ENCODE measurements at places on chromosomes 13 and 19.
A peak's percentile ranks its signal among the peaks of the same experiment; 100 is the strongest.

DNA sequence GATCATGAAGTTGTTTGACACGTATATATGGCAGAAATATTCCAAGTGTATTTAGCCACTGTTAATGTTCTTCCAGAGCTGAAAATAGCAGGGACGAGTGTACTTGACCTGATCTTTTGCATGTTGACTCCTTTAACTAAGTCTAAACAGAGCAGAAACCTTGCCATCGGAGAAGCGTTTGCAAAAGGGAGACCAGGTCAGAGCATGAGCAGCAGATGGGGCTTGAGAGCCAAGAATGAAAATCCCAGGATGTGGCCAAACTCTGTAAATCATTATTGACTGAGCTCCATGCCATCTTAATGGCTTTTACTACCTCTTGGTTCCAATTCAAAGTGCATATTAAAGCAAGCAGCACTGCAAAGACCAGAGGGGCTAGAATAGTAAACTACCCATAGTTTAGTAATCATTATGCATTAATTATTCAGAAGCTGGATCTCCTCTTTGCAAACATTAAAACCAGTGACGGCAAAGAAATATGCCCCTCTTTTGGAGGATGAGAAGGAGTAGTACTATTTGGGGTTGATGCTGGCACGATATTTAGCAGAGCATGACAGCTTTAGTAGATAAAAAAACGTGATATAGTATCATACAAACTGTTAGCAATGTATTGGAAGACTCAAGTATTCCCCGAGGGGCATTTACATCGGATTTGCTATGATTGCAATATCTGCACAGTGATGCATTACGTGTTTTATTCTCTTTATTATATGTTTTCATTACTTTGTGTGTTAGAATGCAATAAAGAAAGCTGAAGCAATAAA is 55.7 kb downstream of the FAM216B start:
- no peak for DNase-seq

- DNase-seq, result no peak
Measured at GRCh38 chr13:60627071-60627686, 230.2 kb downstream of the TDRD3 start.

DNA sequence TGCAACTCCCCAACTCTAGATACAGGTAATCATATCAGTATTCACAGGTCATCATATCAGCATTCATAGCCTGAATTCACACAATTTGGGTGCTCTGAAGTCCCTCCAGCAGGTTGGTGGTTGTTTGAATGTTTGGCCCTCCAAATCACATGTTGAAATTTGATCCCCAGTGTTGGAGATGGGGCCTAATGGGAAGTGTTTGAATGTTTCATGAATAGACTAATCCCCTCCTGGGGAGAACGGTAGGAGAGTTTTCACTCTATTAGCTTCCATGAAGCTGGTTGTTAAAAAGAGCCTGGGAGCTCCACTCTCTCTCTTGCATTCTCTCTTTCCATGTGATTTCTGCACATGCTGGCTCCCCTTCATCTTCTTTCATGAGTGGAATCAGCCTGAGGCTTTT is 288.6 kb upstream of the PCDH9 start:
- DNase-seq, result no peak

DNA sequence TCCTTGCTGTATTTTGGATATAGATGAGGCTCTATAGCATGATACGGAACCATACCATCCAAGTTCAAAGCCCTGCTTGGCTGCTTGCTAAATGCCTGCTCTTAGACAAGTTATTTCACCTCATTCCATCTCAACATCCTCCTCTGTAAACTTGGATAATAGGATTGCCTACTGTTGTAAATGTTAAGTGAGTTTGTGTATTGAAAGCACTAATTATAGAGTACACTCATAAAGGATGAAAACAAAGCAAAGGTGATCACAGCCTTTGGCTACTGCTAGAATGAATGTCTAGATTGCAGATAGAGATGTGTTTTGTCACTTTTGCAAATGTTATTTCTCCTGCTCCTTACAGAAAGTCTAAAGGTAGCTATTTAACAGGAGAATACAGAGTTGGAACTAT is 34.3 kb upstream of the STARD13 start:
- no peak for DNase-seq

- no peak for DNase-seq
Measured at GRCh38 chr13:73065665-73066340, 7.0 kb downstream of the KLF5 start.

GRCh38 chr13:101700598-101700997 is 248.1 kb downstream of the ITGBL1 start:
- no peak for DNase-seq

DNA sequence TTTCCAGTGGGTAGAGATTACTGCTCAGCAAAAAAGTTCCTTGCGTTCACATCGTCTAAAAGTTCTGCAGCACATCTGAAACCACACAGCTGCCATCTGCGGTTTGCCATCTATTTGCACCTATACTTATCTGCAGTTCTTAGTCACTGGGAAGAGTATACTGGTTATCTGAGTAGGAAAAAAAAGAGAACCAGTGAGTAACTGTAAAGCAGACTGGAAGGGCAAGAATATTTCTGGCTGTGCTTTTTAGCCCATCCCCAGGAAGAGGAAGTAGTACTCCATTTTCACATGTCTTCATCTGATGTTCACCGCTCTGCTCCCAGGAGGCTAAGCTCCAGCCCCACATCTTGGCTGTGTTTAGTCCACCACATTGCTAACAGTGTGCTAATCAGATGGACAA is 35.6 kb downstream of the EFNB2 start:
- no peak for DNase-seq

GRCh38 chr13:39374741-39375189 is 228.2 kb downstream of the LHFPL6 start:
- no peak for DNase-seq

DNA sequence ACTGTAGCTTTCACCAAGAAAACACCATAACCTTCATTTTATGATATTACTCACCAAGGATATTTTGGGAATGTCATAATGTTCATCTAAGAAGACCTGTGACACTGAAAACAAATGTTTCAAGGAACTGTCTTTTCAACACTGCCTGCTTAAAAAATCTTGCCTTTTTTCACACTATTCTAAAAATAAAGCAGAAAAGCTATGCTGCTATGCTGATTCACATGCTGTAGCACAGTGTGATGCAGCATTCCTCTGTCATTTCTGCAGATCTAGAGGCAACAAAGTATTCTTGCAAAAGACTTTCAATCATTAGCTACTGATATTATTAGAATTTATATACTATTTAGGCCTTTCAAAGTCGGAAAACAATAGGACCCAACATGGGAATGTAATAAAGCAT is 525.7 kb downstream of the UQCRFS1 start:
- no peak for DNase-seq

- DNase-seq, result no peak
Measured at GRCh38 chr19:6531163-6531955, 533 bp downstream of the TNFSF9 start.

GRCh38 chr13:66138172-66138811 is 1091.8 kb downstream of the PCDH9 start:
- no peak for DNase-seq

- DNase-seq, result no peak
Measured at GRCh38 chr19:48617146-48617937, 1.6 kb downstream of the RPL18 start.

DNA sequence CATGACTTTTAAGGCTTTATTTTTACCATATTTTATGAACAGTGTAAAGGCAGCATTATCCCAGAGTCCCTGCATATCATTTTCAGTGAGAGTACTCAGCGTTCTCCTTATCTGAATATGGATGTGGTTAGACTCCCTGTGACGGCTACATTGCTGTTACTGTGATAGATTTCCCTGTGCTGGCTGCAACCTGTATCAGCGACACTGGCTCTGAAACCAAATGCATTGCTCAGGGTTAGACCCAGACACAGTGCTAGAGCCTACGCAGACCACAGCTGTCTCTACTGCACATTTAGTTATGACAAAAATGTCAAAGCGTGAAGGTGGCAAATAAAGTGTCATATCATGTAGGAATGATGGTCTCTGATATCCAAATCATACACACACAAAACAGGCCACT is 138.0 kb downstream of the ENOX1 start:
- DNase-seq, result no peak

- no peak for DNase-seq
Measured at GRCh38 chr13:52405767-52406494, at the start of gene THSD1. TSS of gene THSD1 (minus strand) at chr13:52406172. CDS start at chr13:52402600, 3,572 bp downstream.

- DNase-seq, result no peak
Measured at GRCh38 chr13:106887686-106888085, 319.7 kb upstream of the ARGLU1 start.

GRCh38 chr13:48066310-48066989 is 28.5 kb downstream of the MED4 start:
- DNase-seq, result no peak

DNA sequence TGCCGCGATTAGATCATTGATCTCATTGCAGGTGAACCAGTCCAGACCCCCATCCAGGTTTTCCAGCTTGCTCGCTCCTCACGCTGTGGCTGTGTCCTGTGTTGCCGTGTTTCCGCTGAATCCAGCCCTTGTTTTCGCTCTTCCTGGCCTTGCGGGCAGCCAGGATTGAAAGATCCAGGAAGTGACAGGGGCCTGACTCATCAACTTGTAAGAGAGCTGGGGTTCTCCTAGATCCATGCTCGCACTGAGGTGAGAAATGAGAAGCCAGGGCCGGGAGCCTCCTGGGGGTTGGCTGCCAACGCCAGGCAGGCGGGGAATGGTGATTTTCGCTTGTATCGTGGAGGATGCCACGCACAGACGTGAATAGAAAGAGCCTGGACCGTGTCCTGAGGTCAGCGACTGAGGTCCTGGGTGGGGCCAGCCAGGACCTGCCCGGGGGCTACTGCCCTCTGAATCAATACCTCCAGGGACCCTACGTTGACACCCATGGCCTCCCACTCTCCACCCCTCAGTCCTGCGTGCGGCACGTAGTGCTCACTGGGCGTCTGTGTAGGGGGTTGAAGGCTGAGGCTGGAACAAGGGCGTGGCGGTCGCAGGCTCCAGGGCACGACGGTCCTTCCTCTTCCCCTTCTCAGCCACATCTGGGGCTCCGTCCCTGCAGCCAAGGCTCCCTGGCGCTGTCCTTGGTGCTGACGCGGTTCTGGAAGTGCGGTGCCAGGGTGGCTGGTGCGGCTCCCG is 7.3 kb upstream of the PTPRH start:
- peak; percentile 57 for DNase-seq

GRCh38 chr13:96112936-96113335 is 23.0 kb downstream of the HS6ST3 start:
- no peak for DNase-seq

GRCh38 chr13:46355088-46355468 is 32.0 kb downstream of the RUBCNL start:
- DNase-seq, result no peak

GRCh38 chr19:49150944-49151243 is 4.3 kb downstream of the HRC start:
- DNase-seq, result no peak

DNA sequence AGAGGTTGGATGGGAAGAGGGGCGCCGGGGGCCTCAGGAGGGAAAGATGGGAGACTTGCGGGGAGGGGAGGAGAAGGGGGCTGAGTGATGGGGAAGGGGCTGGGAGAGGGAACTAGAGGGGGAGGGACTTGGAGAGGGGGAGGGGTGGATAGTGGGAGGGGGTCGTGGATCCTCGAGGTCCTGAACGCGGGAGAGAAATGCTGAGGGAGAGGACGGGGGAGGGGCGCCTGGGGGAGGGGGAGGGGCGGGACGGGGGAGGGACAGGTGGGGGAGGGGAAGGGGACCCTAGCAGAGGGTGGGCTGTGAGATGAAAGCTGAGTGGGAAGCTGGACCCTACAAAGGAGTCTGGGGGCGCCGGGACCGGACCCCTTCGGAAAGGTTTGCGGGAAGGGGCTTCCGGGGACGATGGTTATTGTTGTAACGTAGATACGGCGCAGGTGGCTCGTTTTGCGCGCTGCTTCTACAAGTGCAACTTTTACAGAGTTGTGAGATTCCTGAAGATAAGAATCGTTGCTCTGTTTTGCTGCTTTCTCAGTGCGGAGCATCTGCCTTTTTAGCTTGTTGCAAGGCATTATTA is 418 bp downstream of the ZNF444 start:
- no peak for DNase-seq
